ENCODE measurements at places on chromosomes 11 and 22.

DNA sequence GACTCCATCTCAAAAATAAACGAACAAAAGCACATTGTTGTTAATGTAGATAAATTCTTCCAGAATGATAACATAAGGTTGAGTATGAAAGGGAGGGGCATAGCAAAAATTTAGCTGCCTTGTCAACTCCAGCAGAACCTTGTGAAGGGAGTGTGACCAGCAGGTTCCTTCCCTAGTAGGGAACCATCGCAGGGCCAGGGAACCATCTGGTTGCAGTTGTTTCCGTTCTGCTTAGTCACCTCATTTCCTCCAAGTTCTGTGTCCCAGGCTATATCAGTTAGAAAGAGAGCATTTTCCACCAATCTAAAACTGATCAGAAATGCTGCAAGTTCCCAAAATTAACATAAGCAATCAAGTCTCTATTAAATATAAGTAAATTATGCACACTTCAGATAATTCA lies 126.7 kb upstream of the BLID start:
- no peaks in the 10 kb centered on the region for H3K36me3 ChIP-seq
- no peak for DNase-seq

- peaks cover 19% of the 10 kb centered on the region for H3K27me3 ChIP-seq
- no peak for DNase-seq
- H3K36me3 ChIP-seq: no peaks in the 10 kb centered on the region
- no peak overlapping the region for H3K4me3 ChIP-seq
Observed at GRCh38 chr11:113591117-113591516, 115.0 kb downstream of the TMPRSS5 start.

- H3K4me1 ChIP-seq: no peaks in the 10 kb centered on the region
- no peak for DNase-seq
- H3K27me3 ChIP-seq: peaks cover 16% of the 10 kb centered on the region
- no peaks in the 10 kb centered on the region for H3K36me3 ChIP-seq
- no peak overlapping the region for H3K4me3 ChIP-seq
Observed at GRCh38 chr22:44573451-44573850, 75.4 kb upstream of the RTL6 start.

DNA sequence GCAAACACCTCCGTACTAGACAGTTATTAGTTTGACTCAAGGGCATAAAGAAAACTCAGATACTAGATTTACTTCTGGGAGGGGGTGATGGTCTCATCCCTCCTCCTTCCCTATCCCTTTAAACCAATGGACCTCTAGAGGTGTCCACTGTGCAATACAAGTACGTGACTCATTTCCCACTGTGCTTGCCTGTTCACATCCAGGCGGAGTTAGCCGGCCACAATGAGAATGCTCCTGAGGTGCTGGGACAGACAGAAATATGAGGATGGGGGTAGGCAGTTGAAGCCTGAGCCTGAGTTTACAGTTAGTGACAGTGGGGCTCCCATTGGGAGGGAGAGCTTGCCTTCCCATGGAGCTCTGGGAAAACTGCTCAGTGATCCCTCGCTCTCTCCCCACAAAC lies 8.4 kb upstream of the PMM1 start:
- no peak overlapping the region for H3K4me3 ChIP-seq
- H3K36me3 ChIP-seq: peaks cover 32% of the 10 kb centered on the region
- no peak overlapping the region for H3K27ac ChIP-seq
- no peak for DNase-seq

GRCh38 chr11:46296059-46296527 lies 18.6 kb downstream of the CREB3L1 start:
- H3K4me3 ChIP-seq: peak overlapping the region; percentile 79
- no peak overlapping the region for H3K27ac ChIP-seq
- no peaks in the 10 kb centered on the region for H3K36me3 ChIP-seq
- peaks cover 7% of the 10 kb centered on the region for H3K4me1 ChIP-seq

DNA sequence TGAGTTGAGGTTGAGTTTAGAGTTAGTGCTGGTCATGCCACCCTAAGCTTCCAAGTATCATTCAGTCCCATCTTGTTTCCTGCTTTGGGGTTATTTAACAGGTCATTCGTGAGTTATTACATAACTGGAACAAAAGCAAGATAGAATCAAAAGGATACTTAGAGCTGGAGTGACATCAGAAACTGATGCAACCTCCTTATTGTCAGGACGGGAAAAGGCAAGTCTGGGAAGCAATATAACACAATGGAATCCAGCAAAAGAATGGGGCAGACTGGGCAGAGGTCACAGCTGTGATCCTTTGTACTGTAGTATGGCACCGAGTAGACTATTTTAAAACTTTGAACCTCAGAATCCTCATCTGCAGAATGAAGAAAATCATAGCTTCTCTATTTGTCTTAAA lies 4.4 kb upstream of the PRSS23 start:
- DNase-seq: no peak
- no peak overlapping the region for H3K4me3 ChIP-seq
- H3K27me3 ChIP-seq: peaks cover 25% of the 10 kb centered on the region
- H3K27ac ChIP-seq: no peak overlapping the region
- peaks cover 6% of the 10 kb centered on the region for H3K4me1 ChIP-seq

GRCh38 chr11:95711162-95711944 lies 78.2 kb downstream of the FAM76B start:
- DNase-seq: no peak
- H3K4me1 ChIP-seq: peaks cover 16% of the 10 kb centered on the region
- H3K27me3 ChIP-seq: no peaks in the 10 kb centered on the region
- H3K4me3 ChIP-seq: no peak overlapping the region

DNA sequence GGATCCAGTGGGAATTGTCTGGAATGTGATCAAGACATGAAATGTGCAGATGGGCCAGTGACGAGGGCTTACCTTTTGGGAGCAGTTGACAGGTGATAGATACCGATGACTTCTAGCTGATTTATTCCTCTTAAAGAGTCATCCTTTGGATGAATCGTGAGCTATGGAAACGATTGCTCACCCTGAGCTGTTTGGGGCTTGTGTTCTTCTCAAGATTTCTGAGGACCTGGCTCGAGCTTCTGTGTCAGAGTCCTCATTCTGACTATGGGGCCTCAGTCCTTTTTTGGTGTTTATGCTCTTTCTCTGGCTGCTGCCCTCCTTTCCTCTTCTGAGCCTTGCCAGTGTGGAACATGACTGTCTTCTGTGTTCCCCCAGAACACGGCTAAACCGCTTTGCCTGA lies 11.9 kb upstream of the AMPD3 start:
- no peak overlapping the region for H3K27ac ChIP-seq
- no peaks in the 10 kb centered on the region for H3K36me3 ChIP-seq
- H3K27me3 ChIP-seq: peaks cover 33% of the 10 kb centered on the region
- no peak overlapping the region for H3K4me3 ChIP-seq

DNA sequence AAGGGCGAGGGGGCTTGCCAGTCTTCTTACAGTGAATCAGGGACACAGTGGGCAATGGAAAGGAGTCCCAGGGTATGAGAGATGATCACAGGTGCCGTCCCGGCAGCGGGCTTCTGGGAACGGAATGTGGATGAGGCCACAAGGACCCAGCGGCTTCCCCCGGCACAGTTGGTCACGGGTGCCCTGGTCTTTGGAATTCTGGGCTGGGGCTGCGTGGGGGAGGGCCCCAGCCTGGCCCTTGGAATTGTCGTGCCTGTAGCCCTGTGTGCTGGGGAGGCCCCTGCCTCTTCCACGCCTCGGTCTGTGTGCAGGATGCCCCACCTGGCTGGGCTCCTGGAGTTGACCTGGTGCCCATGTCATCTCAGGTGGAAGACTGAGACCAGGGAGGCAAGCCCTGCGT lies 76.6 kb downstream of the FBLN1 start:
- no peaks in the 10 kb centered on the region for H3K36me3 ChIP-seq
- H3K4me3 ChIP-seq: no peak overlapping the region
- no peaks in the 10 kb centered on the region for H3K27me3 ChIP-seq
- DNase-seq: no peak

- DNase-seq: no peak
- H3K36me3 ChIP-seq: no peaks in the 10 kb centered on the region
- no peak overlapping the region for H3K4me3 ChIP-seq
- H3K4me1 ChIP-seq: no peaks in the 10 kb centered on the region
- no peak overlapping the region for H3K27ac ChIP-seq
Observed at GRCh38 chr11:113248702-113249490, 65.5 kb upstream of the TTC12 start.

GRCh38 chr22:34297536-34298120 lies 377.4 kb upstream of the LARGE1 start:
- H3K4me3 ChIP-seq: no peak overlapping the region
- DNase-seq: no peak
- no peaks in the 10 kb centered on the region for H3K4me1 ChIP-seq

DNA sequence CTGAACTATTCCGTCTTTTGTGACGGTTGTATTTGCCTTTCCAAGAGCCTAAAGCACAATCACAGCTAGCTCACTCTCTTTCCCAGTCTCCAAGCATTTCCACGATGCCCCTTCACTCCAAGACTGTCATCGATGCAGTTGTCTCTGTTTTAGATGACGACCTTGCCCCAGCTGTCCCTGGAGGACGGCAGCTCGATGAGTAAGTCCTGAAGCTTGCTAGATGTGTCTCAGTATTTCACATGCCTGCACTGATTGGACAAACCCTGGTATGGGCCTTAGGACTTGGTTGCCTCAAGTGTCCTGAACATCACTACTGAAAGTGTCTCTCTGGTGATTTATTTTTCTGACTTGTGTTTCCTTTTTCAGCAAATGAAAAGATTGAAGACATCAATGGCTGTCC lies 129.9 kb downstream of the NAV2 start:
- no peaks in the 10 kb centered on the region for H3K4me1 ChIP-seq
- H3K27ac ChIP-seq: no peak overlapping the region
- H3K27me3 ChIP-seq: peaks cover 4% of the 10 kb centered on the region
- no peak for DNase-seq
- H3K36me3 ChIP-seq: no peaks in the 10 kb centered on the region

DNA sequence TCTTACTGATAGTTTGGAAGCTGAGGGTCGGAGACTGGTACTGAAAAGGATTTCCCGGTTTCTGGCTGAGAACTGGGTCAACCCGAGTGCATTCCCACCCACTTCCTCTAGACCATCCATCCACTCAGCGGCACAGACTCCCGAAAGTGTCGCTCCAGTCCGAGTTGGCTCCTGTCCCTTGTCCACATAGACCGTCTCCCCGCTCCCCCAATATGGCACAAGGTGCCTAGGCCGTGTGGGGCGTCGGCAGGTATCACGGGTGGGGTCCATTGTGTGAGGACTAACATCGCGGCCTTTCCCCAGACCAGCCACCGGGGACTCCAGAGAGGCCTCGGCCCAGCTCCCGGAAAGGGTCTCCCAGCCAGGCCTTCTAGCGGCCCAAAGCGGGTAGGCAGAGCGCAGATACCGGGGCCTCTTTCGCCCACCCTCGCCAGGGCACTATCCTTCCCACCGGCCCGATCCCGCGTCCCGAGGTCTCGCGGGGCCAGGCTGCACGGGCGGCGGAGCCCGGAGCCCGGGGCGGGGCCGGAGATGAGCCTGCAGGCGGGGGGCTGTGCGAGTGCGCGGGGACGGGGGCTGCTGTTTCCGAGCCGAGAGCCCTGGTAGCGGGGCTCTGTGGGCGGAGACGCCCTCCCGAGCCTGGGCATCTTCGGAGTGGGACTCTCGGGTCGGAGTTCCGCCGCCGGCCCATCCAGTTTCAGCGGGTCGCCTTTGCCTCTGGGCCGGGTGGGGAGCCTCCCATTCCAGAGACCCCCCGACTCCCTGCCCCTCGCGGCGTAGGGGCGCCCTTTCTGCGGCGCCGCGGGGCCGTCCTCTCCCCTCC lies 21.1 kb downstream of the SERPINH1 start:
- peaks cover 28% of the 10 kb centered on the region for H3K4me1 ChIP-seq
- no peaks in the 10 kb centered on the region for H3K36me3 ChIP-seq
- peak overlapping the region; percentile 81 for H3K4me3 ChIP-seq
- peak; percentile 71 for DNase-seq

GRCh38 chr11:559020-559620 lies 1.4 kb downstream of the LMNTD2 start:
- H3K27ac ChIP-seq: no peak overlapping the region
- peaks cover 17% of the 10 kb centered on the region for H3K4me1 ChIP-seq
- H3K36me3 ChIP-seq: peaks cover 8% of the 10 kb centered on the region
- H3K4me3 ChIP-seq: no peak overlapping the region

DNA sequence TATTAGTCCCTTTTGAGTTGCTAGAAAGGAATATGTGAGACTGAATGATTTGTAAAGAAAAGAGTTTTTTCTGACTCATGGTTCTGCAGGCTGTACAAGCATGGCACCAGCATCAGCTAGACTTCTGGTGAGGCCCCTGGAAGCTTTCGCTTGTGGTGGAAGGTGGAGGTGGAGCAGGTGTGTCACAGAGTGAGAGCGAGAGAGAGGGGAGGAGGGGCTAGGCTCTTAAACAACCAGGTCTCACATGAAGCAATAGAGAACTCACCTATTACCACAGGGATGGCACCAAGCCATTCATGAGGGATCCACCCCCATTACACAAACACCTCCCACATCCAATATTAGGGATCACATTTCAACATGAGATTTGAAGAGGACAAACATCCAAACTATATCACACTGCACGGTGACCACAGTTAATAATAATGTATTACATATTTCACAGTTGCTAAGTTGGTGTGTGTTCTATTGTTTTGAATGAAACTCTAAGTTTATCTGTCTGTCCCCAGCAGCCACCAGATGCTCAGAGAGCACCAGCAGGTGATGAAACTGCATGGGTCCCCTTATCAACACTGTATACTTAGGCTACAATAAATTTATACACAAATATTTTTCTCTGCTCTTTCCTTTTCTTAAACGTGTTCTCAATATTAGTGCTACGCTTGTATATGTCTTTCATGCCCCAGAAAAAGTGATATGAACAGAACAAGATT lies 14.1 kb downstream of the ZFP91 start:
- no peak for DNase-seq
- H3K27ac ChIP-seq: no peak overlapping the region

GRCh38 chr11:34280945-34281872 lies 76.6 kb downstream of the ABTB2 start:
- DNase-seq: no peak
- H3K4me3 ChIP-seq: no peak overlapping the region
- H3K36me3 ChIP-seq: no peaks in the 10 kb centered on the region
- H3K27ac ChIP-seq: no peak overlapping the region
- H3K27me3 ChIP-seq: no peaks in the 10 kb centered on the region

GRCh38 chr11:130510407-130511006 lies 62.1 kb downstream of the ADAMTS15 start:
- H3K27me3 ChIP-seq: no peaks in the 10 kb centered on the region
- no peak overlapping the region for H3K4me3 ChIP-seq
- peaks cover 2% of the 10 kb centered on the region for H3K36me3 ChIP-seq
- no peaks in the 10 kb centered on the region for H3K4me1 ChIP-seq
- no peak for DNase-seq

DNA sequence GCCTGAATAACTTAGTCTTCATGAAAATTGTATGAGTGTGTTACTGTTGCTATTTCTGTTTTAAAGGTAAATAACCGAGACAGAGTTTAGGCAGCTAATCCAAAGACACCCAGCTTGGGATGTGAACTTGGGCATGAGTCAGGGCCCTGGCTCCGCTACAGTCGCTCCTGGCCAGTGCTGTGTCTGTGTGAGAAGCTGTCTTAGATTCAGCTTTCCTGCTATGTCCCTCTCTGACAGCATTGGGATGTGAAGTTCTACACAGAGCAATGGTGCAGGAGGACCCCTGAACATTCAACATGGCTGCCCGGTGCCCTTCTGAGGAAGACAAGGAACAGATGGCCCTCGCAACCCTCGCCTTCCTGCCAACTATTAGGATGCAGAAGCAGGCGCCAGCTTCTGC lies 49.4 kb downstream of the GALNT18 start:
- no peak for DNase-seq
- H3K36me3 ChIP-seq: no peaks in the 10 kb centered on the region
- H3K4me3 ChIP-seq: no peak overlapping the region
- no peak overlapping the region for H3K27ac ChIP-seq
- H3K27me3 ChIP-seq: no peaks in the 10 kb centered on the region

All from activated CD8-positive, alpha-beta T cell treated with anti-CD3 and anti-CD28 coated beads, Interleukin-2, amount 10 ng/mL, durations not matched to agents 7 days and 5 days (primary cell).